ENCODE measurements at places on chromosomes 13 and 19.
A peak's percentile ranks its signal among the peaks of the same experiment; 100 is the strongest.

DNA sequence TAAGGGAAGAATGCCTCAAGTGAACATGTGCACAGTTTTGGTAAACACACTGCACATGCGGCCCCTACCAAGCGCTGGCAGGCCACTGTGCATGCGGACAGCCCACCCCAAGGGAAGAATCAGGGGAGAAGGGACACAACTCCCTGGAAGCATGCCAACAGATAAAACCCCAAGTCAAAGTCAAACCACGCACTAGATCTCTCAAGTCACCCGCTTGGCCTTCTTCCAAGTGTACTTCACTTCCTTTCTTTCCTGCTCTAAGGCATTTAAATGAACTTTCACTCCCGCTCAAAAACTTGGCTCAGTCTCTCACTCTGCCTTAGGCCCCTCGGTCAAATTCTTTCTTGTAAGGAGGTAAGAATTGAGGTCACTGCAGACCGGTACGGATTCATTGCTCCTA, 4.6 kb upstream of the RFXAP start:
- DNase-seq, result no peak
- no peak overlapping the region for H3K27ac ChIP-seq
- H3K4me3 ChIP-seq, result no peak overlapping the region
- no peaks in the 10 kb centered on the region for H3K4me1 ChIP-seq
- H3K27me3 ChIP-seq, result peaks cover 3% of the 10 kb centered on the region

GRCh38 chr19:50723069-50723468, at the start of gene CLEC11A:
TSS of gene CLEC11A (plus strand) at chr19:50723364. CDS start at chr19:50723526, 162 bp downstream.
- no peak within 1 kb of the TSS for H3K4me3 ChIP-seq
- no peak for DNase-seq
- H3K4me1 ChIP-seq, result peaks cover 11% of the 10 kb centered on the region
- no peaks in the 10 kb centered on the region for H3K36me3 ChIP-seq

DNA sequence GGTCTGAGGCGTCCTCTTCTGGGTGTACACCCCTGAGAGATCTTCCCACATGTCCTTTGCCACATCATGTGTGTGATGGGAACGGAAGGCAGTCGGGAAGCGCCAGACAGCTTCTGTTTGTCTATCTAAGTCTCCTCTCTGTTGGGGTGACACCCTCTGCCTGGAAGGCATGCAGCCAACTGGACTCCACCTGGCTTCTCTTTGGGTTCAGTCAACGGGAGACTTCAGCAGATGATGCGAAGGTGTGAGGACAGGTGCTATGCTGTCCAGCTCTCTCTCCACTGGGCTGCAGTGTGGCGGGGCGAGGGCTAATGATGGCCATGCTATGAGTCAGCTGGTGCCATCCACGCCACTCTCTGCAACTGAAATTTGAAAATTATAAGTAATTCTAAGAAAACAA, 14.3 kb upstream of the SBK3 start:
- H3K4me1 ChIP-seq, result no peaks in the 10 kb centered on the region
- H3K27ac ChIP-seq, result no peak overlapping the region
- H3K36me3 ChIP-seq, result no peaks in the 10 kb centered on the region

- no peak overlapping the region for H3K27ac ChIP-seq
- H3K4me1 ChIP-seq, result peaks cover 16% of the 10 kb centered on the region
- H3K27me3 ChIP-seq, result no peaks in the 10 kb centered on the region
- peak overlapping the region; percentile 50 for H3K4me3 ChIP-seq
- DNase-seq, result peak; percentile 47
- no peaks in the 10 kb centered on the region for H3K36me3 ChIP-seq
Measured at GRCh38 chr19:16470911-16471811, 609 bp downstream of the EPS15L1 start.

DNA sequence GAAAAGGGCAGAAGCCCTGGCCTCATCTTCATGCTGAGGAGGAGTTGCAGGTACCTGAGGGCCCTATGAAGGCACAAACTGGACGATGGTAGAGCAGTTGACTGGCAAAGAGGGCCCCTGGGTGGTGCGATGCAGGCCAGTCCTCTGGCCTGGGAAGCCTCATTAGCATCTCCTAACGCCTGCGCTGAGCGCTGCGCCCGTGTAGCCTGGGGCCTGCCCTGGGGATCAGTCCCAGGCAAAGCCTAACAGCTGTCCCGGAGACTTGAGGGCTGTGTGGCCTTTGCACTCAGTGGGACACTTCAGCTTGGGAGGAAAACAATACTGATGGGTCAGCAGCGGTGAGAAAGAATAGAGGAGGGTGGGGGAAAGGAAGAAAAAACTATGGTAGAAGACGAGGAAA, 187.7 kb downstream of the RAP2A start:
- H3K4me3 ChIP-seq, result no peak overlapping the region
- no peaks in the 10 kb centered on the region for H3K4me1 ChIP-seq
- H3K27ac ChIP-seq, result no peak overlapping the region
- no peaks in the 10 kb centered on the region for H3K27me3 ChIP-seq
- no peaks in the 10 kb centered on the region for H3K36me3 ChIP-seq

DNA sequence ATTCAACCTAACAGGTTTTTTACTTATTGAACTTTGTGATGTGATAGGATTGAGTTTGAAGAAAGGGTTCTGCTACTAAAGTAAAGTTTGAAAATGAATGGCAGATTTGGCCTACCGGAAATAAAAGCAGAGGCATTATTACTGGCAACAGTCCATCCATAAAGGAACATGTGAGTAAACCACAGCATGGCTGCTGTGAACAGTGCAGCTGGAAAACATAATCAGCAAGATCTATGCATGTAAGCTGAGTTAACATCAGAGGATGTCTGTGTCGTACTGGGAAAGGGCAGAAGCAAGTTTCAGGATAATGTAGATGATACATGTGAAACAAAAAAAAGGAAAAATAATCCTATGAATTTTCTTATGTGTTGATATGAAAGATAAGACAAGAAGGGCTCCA, 87.6 kb downstream of the CYSLTR2 start:
- no peaks in the 10 kb centered on the region for H3K4me1 ChIP-seq
- no peaks in the 10 kb centered on the region for H3K36me3 ChIP-seq
- no peak overlapping the region for H3K27ac ChIP-seq
- H3K27me3 ChIP-seq, result no peaks in the 10 kb centered on the region
- no peak overlapping the region for H3K4me3 ChIP-seq

GRCh38 chr13:72005455-72005854, 138.5 kb upstream of the DACH1 start:
- no peak overlapping the region for H3K27ac ChIP-seq
- no peak for DNase-seq
- H3K27me3 ChIP-seq, result no peaks in the 10 kb centered on the region

- no peak for DNase-seq
- no peaks in the 10 kb centered on the region for H3K27me3 ChIP-seq
Measured at GRCh38 chr19:5623397-5624017, 624 bp downstream of the SAFB start.

GRCh38 chr19:53172889-53173288, 14.0 kb upstream of the ZNF347 start:
- H3K4me1 ChIP-seq, result no peaks in the 10 kb centered on the region
- no peak overlapping the region for H3K27ac ChIP-seq
- no peak overlapping the region for H3K4me3 ChIP-seq
- H3K27me3 ChIP-seq, result no peaks in the 10 kb centered on the region

DNA sequence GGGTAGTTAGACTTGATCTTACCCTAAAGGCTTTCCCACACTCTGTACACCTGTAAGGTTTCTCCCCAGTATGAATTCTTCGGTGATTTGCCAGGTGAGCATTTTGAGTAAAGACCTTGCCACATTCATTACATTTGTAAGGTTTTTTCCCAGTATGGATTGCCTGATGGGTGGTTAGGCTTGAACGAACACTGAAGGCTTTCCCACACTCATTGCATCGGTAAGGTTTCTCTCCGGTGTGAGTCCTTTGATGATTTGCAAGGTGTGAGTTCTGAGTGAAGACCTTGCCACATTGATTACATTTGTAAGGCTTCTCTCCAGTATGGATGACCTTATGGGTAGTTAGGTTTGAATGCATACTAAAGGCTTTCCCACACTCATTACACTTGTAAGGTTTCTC, 23.7 kb downstream of the ERVV-2 start:
- H3K36me3 ChIP-seq, result peaks cover 33% of the 10 kb centered on the region
- no peaks in the 10 kb centered on the region for H3K4me1 ChIP-seq
- no peak for DNase-seq

DNA sequence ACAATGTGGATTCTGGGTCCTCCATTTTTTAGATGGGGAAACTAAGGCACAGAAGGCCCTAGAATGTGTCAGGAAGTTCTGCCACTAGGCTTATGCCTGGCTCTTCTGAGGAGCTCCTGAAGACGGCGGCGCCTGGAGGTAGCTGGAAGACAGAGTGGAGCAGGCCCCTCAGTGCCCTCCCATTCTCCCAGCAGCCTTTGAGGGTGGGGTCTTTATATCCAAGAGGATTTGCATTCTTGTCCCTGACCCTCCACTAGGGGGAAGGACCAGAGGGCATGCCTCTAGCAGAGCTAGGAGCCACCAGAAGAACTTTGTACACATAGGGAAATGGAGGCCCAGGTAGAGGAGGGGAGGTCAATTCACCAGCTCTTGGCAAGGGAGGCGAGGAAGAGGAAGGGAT, 9.4 kb downstream of the CELF5 start:
- no peaks in the 10 kb centered on the region for H3K4me1 ChIP-seq
- no peaks in the 10 kb centered on the region for H3K36me3 ChIP-seq
- DNase-seq, result no peak

DNA sequence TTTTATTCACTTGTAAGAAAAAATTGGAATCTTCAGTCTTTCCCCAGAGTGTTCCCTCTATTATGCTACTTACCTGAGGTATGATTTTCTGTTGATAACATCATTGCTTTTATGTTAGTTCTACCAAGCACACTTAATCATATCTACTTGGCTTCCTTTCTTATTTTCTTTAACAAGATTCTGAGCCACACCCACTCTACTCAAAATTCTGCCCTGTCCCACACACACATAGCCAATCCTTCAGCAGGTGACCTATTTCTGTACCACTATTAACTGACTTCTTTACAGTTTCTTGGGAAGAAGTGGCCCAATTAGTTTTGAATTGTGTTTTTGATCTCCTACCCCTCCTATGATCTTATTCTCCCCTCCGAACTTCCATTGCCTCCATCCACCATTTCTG, 215.7 kb downstream of the PCDH9 start:
- no peak overlapping the region for H3K4me3 ChIP-seq
- DNase-seq, result no peak
- no peaks in the 10 kb centered on the region for H3K36me3 ChIP-seq
- no peak overlapping the region for H3K27ac ChIP-seq
